ENCODE measurements at places on chromosomes 4 and X.
A peak's percentile ranks its signal among the peaks of the same experiment; 100 is the strongest.

DNA sequence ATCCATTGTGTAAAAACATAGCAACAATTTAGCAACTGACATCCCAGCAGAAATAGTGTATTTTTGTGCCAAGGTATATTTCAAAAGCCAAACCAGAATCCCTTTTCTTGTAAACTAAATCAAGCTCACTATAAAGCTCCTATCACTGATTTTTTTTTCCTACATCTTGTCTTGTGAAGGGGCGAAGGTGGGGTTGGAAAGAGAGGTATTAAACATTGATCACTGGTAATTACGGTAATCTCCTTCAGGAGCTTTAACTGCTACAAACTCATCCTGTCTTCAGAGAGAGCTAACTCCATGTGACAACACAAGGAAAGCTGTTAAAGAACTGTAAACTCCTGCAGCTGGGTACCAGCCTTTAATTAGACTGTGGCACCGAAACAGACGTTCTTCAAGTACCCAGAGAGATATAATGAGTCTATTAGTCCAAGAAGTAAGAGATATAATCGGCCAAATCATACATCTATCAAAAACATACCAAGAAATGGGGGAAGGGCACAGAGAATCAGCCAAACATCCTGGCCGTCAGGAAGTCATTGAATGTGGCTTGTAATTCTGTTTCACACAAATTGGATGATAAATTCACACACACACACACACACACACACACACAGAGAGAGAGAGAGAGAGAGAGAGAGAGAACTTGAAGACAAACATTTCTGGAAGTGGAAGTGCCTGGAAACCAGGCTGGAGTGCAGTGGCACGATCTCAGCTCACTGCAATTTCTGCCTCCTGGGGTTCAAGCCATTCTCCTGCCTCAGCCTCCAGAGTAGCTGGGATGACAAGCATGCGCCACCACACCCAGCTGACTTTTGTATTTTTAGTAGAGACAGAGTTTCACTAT lies 111.9 kb upstream of the PPARGC1A start:
- H3K4me3 ChIP-seq: no peak overlapping the region
- H3K27me3 ChIP-seq: no peaks in the 10 kb centered on the region
- H3K27ac ChIP-seq: no peak overlapping the region

GRCh38 chr4:146165840-146166239 lies 9.7 kb upstream of the LSM6 start:
- H3K4me3 ChIP-seq: no peak overlapping the region
- H3K27ac ChIP-seq: no peak overlapping the region
- H3K36me3 ChIP-seq: no peaks in the 10 kb centered on the region
- no peaks in the 10 kb centered on the region for H3K4me1 ChIP-seq

DNA sequence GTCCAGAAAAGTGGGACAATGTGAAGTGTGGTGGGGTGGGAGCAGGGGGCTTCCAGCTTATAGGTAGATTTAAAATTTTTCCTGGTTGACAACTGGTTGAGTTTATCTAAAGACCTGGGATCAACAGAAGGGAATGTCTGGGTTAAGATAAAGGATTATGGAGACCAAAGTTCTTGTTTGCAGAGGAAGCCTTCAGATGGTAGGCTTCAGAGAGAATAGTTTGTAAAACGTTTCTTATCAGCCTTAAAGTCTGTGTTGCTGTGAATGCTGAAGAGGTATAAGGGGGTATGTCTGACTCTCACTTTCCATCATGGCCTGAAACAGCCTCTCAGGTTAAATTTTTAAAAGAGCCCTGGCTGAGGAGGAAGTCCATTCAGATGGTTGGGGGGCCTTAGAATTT lies 20.5 kb downstream of the MGST2 start:
- H3K36me3 ChIP-seq: no peaks in the 10 kb centered on the region
- H3K27ac ChIP-seq: no peak overlapping the region
- no peaks in the 10 kb centered on the region for H3K27me3 ChIP-seq

DNA sequence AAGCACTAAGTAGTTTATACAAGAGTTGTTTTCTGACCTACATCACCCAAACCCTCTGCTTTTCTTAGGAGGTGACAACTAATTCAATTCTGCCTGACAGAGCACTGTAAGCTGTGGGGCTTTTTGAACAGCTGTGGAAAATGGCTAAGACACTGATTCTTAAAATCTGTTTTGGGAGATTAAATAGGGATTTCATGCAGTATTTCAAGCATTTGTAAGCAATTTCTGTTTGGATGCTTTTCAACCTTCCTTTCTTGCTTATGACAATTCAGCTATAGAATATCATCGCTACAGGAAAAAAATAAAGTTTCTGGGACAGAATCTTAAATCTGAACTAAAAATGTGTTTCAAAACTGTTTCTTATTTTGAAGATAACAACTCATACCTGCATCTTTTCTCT lies 459.5 kb downstream of the RAPGEF2 start:
- no peaks in the 10 kb centered on the region for H3K36me3 ChIP-seq
- no peak overlapping the region for H3K27ac ChIP-seq
- H3K4me3 ChIP-seq: no peak overlapping the region

DNA sequence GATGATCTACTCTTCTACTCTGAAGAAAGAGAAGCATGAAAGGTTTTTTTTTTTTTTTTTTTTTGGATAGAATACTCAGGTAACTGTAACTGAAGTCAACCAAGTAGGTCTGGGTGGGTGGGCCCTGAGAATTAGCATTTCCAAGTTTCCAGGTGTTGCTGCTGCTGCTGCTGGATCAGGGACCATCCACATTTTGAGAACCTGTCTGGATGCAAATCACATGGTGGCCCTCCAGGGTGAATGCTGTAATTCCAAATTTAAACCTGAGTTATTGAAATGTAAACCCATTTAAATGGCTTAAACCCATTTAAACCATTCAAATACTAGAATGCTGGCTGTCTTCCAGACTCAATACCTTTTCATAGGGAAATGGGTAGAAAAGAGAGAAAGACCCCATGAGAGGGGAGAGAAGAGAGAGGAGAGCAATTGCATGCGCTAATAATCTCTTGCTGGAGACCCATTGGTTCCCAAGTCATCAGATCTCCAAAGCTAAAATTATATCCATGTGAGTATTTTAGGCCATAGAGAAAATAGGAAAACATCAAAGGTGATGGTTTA lies 17.6 kb downstream of the SUPT20HL1 start:
- H3K4me1 ChIP-seq: no peaks in the 10 kb centered on the region
- no peaks in the 10 kb centered on the region for H3K36me3 ChIP-seq
- no peak overlapping the region for H3K4me3 ChIP-seq
- peaks cover 23% of the 10 kb centered on the region for H3K27me3 ChIP-seq
- no peak overlapping the region for H3K27ac ChIP-seq

DNA sequence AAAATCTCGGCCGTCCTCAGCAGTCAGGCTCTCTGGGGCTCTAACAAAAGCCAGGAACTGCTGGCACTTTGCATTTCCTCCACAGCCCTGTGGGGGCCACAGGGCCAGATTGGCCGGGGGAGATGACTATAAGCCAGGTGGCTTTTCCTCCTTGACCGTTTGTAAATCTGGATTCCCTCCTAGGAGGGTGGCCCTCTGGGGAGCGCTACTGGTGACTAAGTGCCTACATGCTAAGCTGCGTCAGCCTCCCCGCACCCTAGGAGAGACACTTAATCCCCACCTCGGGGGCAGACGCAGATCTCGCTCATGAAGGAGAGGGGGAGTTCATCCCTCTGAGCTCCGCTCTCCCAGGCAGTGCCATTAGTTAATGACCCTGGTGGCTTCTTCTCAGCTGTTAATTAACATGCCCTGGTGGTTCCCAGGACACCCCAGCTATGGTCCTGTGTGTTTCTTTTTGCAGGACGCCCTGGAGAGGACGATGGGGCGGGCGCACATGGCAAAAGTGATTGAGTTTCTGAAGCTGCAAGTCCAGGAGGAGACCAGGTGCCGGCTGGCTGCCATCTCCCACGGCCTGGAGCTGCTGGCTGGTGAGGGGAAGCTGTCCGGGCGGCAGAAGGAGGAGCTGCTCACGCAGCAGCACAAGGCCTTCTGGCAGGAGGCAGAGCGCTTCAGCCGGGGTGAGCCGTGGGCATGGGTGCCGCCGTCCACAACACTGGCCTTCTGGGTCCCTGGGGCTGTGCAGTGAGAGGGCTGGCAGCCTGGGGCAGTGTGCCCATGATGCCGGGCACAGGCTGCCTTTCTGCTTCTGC lies 41.6 kb downstream of the EVC start:
- H3K27me3 ChIP-seq: no peaks in the 10 kb centered on the region
- H3K4me3 ChIP-seq: no peak overlapping the region
- peaks cover 22% of the 10 kb centered on the region for H3K36me3 ChIP-seq
- no peak for DNase-seq

DNA sequence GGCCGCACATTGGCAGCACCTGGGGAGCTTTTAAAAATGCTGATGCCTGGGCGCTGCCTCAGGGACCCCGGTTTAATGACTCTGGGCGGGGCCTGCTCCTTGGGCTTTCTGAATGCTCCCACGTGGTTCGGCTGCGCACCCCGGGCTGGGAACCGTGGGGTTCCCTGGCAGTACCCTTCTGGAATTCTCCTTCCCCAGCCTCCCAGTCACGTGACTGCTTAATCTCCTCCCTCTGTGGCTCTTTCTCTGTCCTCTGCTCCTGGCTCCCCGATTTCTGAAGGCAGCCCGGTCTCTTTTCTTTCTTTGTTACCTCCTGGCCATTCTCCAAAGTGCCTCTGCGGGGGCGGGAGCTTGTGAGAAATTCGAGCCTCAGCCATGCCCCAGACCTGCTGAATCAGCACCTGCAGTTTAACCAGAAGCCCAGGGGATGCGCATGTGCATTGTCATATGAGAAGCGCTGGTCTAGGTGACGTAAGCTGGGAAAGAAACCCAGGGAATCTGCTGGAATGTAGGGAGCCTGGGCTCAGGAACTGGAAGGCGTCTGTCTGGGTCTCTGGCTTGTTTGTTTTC lies 16.6 kb downstream of the CLCN4 start:
- no peak overlapping the region for H3K27ac ChIP-seq
- H3K4me1 ChIP-seq: no peaks in the 10 kb centered on the region
- H3K36me3 ChIP-seq: no peaks in the 10 kb centered on the region
- H3K27me3 ChIP-seq: no peaks in the 10 kb centered on the region
- H3K4me3 ChIP-seq: no peak overlapping the region

- H3K4me1 ChIP-seq: peaks cover 64% of the 10 kb centered on the region
- H3K36me3 ChIP-seq: no peaks in the 10 kb centered on the region
- no peaks in the 10 kb centered on the region for H3K27me3 ChIP-seq
- H3K4me3 ChIP-seq: no peak overlapping the region
- no peak overlapping the region for H3K27ac ChIP-seq
These were observed 7.1 kb upstream of the SLAIN2 start for GRCh38 chr4:48334236-48334635.

DNA sequence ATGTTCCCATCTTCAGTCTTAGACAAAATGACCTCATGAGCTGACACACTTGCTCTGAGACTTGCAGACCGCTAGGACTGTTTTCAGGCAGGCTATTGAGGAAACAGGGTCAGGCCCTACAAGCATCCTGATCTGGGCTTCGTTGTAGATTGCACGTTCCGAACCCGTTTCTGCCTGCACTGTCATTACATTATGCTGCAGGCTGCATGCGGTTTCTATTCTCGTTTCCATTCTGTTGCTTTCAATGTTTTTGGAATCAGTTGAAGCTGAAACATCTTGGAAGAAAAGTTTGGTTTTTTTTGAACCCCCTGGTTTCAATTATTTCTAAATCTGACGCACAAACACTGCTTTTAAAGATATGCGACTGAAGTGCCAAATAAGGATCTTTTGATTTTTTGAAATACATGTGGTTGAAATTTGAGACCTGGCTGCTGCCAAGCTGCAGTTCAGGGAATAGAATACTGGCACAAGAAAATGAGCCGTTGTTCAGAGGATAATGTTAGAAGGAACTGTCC lies 716.1 kb upstream of the INTU start:
- no peaks in the 10 kb centered on the region for H3K4me1 ChIP-seq
- no peaks in the 10 kb centered on the region for H3K36me3 ChIP-seq
- no peak overlapping the region for H3K27ac ChIP-seq

DNA sequence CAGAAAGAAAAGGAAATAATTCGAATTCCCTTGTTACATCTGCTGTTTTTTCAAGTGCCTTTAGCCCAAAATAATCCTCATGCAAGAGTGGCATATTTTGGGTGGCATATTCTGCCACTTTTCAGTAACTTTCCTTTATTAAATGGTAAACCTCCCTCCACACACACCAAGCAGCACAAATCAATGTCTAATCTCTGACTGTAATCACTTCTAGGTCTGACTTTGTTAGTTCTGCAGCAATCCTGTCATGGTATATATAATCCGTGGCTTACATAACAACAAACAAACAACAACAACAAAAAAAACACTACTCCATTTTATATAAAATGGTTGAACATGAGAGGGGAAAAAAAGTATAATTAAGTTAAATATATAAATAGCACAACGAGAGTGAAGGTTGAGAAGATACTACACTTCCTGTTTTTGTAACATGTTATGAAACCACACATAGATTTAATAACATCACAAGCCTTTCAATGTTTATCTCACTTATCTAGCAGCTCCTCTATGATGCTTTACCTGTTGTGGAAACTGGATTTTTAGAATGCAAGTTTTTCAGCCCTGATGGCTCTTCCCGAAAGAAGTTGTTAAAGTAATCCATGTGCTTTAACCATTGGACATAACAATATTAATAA lies 715.4 kb downstream of the GRXCR1 start:
- no peaks in the 10 kb centered on the region for H3K4me1 ChIP-seq
- no peak overlapping the region for H3K4me3 ChIP-seq
- DNase-seq: no peak
- H3K27ac ChIP-seq: no peak overlapping the region

DNA sequence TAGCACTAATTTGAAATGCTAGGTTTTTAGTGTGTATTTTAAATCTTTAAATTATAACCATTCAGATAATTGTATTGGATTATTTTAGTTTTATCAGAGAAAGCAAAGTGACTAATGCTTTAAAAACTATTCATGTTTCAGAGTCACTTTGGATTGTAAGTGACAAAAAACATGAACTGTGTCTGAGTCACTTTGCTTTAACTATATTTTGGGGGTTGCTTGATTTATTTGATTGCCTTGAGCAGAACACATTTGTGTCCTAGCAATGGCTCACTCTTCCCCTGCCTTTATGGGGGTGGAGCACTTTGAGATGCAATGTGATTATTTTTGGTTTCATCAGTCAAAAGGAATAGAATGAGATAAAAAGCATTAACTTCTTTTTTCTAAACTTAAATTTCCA lies 188.4 kb upstream of the ARX start:
- no peak overlapping the region for H3K4me3 ChIP-seq
- no peaks in the 10 kb centered on the region for H3K36me3 ChIP-seq
- no peaks in the 10 kb centered on the region for H3K27me3 ChIP-seq
- H3K4me1 ChIP-seq: no peaks in the 10 kb centered on the region

GRCh38 chrX:107713543-107714205 lies 61.9 kb downstream of the TSC22D3 start:
- H3K4me1 ChIP-seq: peaks cover 29% of the 10 kb centered on the region
- H3K4me3 ChIP-seq: no peak overlapping the region
- H3K27ac ChIP-seq: no peak overlapping the region
- H3K27me3 ChIP-seq: no peaks in the 10 kb centered on the region
- DNase-seq: no peak

DNA sequence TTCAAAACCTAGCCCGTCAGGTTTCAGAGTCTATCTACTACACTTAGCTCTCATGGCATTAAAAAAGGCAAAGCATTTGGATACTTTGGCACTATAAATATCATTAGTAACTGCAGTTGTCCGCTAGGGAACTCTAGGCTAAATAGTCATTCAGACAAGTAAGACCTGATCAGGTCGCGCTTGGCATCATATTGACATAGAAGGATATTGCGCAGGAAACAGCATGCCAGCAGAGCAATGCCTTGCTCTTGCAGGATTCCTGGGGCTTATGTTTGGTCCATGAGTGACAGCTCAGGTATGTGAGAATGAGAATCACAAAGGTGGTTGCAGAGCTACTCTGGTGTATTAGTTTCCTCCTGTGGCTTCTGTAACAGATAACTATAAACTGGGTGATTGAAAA lies 62.7 kb downstream of the KDM6A start:
- H3K36me3 ChIP-seq: no peaks in the 10 kb centered on the region
- no peak overlapping the region for H3K27ac ChIP-seq
- peak; percentile 66 for DNase-seq
- peaks cover 18% of the 10 kb centered on the region for H3K4me1 ChIP-seq
- H3K27me3 ChIP-seq: no peaks in the 10 kb centered on the region

Data from PC-3 (cell line).